Activated naive CD8-positive, alpha-beta T cell treated with anti-CD3 and anti-CD28 coated beads for 36 hours (primary cell): ENCODE measurements at places on chromosomes 5 and 9. TPM values are rescaled to one million over a fixed set of nuclear protein-coding genes. Genes with fewer than 3 reads are reported as not detected.

The PCDHA12 gene
- not detected for total RNA-seq

The LTC4S gene
- 0.29 TPM for total RNA-seq

The CER1 gene
- total RNA-seq: not detected

DNA sequence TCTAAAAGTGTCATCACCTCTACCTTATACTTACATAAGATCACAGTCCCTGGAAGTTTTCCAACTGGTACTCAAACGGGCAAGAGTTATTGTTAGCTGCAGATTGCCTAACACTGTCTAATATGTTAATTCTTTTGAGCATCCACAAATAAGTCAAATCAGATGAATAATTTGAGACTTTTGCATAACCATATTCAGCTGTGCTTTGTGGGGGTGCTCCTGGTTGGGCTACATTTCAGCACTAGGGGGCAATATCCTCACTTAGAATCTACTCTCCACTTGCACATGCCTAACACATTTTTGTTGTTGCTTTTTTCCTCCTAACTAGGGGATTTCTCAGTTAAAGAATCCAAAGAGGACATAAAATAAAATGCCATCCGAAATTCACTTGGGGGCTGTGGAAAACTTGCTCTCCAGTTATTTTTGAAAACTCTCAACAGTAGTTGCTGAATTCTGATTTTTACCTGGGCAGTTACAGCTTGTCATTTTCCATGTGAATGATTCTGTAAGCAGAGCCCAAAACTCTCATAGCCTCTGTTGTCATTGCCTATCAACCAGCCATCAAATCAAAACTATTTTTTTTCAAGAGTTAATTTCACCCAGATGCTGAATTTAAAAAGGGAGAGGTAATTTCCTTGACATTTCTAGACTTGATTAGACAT lies 71.5 kb downstream of the TRIM36 start:
- H3K27me3 ChIP-seq: peaks cover 7% of the 10 kb centered on the region
- no peak overlapping the region for H3K27ac ChIP-seq
- peak; percentile 16 for DNase-seq
- H3K36me3 ChIP-seq: no peaks in the 10 kb centered on the region

The ADAMTS2 gene
- total RNA-seq: not detected

The FAM221B gene
- total RNA-seq: not detected

DNA sequence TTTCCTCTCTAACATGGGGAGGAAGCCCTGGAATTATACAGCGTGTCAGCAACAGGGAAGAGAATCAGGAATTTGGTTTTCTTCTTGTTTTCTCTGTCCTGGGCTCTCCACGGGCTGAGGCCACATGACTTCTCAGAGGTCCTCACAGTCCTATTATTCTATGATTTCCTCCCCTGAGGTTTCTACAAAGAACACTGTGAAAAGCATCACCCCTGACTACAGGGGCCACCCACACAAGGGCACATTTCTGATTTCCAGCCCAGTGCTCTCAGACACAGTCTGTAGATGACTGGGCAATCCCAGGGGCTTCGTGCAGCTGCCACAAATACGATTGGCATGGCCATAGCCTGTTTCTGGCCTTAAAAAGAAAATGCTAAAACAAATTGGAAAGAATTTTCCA lies 284.9 kb downstream of the CEMIP2 start:
- no peak overlapping the region for H3K4me3 ChIP-seq
- H3K4me1 ChIP-seq: no peaks in the 10 kb centered on the region
- H3K27me3 ChIP-seq: peaks cover 16% of the 10 kb centered on the region
- DNase-seq: no peak
- H3K27ac ChIP-seq: no peak overlapping the region
